Right atrium auricular region (tissue), 2 donors: ENCODE measurements at places on chromosomes 6 and 20.

DNA sequence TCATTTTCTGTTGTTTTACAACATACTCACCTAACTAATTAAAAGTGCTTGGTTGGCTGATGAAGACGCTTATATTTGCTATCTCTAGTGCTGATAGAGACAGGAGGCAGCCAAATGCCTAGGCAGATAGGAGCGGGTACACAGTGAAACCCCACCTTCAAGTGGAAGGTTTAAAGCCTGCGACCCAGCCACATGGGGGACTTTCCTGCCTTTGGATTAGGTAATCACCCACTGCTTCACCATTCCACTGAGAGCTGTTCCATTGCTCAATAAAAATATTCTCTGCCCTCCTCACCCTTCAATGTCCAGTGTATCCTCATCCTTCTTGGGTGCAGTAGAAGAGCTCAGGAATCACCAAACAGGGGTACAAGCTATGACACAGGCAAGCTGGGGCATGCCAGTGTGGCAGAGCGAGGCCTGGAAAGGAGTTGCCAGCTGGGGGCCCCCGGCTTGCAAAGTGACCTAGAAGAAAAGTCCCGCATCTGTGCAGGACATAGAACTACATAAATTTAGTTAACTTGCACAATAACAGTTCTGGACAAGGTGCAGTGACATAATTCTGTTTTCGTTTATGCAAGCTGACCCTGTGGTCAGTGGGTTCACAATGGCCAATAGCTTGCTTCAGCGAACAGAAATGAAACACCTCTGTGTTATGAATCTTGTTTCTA is 112.0 kb upstream of the MLIP start:
- DNase-seq, result no peak

DNA sequence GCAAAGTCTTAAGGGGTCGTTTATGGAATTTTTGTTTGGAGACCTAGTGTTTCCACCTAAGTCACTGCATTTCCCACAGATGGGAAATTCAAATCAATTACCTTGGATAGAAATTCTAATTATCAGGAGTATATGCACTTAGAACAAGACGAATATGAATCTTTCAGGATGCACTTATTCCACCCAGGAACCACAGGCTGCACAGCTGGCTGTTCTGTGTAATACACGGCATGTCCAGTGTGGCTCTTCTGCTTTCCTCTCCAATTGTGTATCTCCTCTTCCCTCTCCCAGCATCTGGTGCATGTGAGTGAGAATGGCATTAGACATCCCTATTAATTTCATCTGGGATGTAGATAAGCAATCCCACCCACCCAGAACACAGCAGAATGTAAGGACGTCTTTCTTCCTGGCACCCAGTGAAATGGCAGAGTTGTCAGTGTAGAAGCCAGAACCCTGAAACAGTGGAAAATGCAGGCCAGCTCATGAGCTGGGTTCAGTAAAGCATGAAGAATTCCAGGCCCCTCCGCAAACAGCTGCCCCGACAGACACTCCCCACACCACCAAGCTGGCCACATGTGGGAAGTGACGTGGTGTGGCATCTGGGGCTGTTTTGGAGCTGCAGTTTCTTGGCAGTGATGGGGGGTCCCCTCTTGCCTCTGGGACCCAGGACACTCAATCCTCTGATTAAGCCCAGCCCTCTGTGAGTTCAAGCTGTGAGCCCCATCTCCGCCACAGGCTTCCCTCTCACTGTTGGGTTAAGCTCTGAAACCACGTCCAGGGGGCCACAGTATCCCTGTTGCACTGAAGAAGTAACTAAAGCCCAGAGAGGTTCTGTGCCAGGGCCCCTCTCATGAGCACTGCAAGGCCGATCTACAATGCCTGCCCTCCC is 180.1 kb upstream of the CST7 start:
- DNase-seq, result no peak

DNA sequence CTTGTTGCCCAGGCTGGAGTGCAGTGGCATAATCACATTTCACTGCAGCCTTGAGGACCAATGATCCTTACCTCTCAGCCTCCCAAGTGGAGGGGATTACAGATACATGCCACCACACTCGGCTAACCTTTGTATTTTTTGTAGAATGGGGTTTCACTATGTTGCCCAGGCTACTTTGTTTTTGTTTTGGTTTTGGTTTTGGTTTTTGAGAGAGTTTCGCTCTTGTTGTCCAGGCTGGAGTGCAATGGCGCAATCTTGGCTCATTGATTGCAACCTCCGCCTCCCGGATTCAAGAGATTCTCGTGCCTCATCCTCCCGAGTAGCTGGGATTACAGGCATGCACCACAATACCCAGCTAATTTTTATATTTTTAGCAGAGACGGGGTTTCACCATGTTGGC is 105.5 kb downstream of the BMP7 start:
- DNase-seq, result no peak

DNA sequence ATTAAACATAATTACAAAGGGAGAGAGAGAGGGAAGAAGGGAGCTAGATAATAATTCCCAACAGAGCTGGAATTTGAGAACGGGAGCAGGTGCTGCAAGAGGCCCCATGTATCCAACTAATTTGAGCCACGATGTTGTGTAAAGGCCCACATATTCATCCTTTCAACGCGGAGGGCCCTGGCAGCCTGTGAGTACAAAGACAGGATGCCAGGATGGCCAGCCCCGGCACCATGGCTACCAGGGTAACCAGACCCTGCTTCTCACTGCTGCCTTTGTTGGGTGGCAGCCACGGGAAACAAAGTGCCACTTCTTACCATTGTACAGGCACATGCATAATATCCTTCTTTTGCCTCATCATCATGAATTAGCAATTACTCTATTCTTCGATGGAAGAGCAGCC is 492.0 kb upstream of the NRSN1 start:
- no peak for DNase-seq

DNA sequence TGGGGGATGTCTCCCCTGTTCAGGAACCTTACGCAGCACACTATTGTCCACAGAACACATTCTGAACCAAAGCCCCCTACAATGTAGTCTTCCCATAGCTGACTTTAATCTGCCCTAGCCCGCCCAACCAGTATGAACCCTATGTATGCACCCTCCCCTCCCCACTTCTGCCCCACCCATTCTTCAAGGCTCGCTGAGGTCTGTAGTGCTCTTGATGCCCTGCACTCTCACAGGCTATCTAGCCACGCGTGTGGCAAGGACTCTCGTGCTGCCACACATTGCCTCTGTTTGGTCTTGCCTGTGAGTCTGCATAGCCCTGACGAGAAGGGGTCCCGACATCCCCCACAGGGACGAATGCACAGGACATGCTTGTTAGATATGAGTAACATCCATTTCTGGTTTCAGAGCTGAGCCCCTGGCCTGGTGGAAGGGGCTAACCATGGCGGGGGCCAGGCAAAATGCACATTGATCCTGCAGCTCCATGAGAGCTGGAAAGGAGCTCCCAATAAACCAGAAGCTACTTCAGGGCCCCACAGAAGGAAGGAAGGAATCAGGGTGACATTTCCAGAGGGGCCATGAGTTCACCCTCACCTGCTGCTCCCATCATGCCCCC is 22.6 kb downstream of the MOCS1 start:
- no peak for DNase-seq
